ENCODE measurements at places on chromosomes 13 and 19. TPM values are rescaled to one million over a fixed set of nuclear protein-coding genes. Genes with fewer than 3 reads are reported as not detected.
A peak's percentile ranks its signal among the peaks of the same experiment; 100 is the strongest.

Gene ZNF582
- 10.1 TPM for total RNA-seq

Gene ZNF135
- total RNA-seq, result 10.0 TPM

Gene TECR
- total RNA-seq, result 68.9 TPM

DNA sequence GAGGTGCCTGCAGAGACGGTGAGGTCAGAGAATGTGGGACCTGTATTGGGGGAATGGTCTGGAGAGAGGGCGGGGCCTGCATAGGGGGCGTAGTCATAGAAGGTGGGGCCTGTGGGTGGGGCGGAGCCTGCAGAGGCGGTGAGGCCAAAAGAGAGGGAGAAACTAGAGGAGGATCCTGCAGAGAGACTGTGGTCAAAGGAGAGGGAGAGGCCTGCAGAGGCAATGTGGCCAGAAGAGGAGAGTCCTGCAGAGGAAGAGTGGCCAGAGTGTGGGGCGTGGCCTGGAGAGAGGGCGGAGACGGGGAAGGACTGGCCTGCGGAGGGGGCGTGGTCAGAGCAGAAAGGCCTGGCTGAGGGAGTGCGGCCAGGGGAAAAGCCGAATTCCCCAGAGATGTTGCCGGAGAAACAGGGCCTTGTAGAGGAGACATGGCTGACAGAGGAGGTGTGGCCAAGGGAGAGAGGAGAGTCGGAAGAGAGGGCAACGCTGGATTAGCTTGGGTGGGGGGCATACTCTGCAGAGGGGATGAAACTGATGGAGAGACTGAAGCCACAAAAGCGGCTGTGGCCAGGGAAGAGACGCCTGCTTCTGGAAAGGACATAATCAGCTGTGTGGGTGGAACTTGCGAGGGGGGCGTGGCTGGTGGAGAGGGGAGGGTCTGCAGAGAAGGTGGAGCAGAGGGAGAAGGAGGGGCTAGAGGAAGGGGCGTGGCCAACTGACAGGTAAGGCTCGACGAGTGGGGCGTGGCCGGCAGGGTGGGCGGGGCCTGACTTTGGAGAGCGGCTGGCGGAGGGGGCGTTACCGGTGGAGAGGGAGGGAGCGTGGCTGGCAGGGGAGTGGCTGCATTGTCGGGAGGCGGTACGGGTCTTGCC is 2.5 kb downstream of the PRR36 start:
- H3K27me3 ChIP-seq, result no peaks in the 10 kb centered on the region
- peak; percentile 84 for DNase-seq
- H3K27ac ChIP-seq, result no peak overlapping the region
- peaks cover 50% of the 10 kb centered on the region for H3K4me1 ChIP-seq

- H3K27me3 ChIP-seq, result no peaks in the 10 kb centered on the region
- peak; percentile 16 for DNase-seq
- peaks cover 30% of the 10 kb centered on the region for H3K4me1 ChIP-seq
- no peak overlapping the region for H3K27ac ChIP-seq
- no peak overlapping the region for H3K4me3 ChIP-seq
- H3K36me3 ChIP-seq, result no peaks in the 10 kb centered on the region
Measured at GRCh38 chr19:38739440-38740256, 4.6 kb downstream of the CAPN12 start.

GRCh38 chr13:105466376-105466775 is 1069.1 kb downstream of the EFNB2 start:
- no peaks in the 10 kb centered on the region for H3K36me3 ChIP-seq
- no peaks in the 10 kb centered on the region for H3K4me1 ChIP-seq
- H3K27ac ChIP-seq, result no peak overlapping the region
- H3K27me3 ChIP-seq, result no peaks in the 10 kb centered on the region
- DNase-seq, result no peak

GRCh38 chr19:56837492-56838023 is 3.0 kb downstream of the PEG3 start:
- no peaks in the 10 kb centered on the region for H3K36me3 ChIP-seq
- peaks cover 10% of the 10 kb centered on the region for H3K4me1 ChIP-seq
- H3K27ac ChIP-seq, result no peak overlapping the region
- no peak overlapping the region for H3K4me3 ChIP-seq

DNA sequence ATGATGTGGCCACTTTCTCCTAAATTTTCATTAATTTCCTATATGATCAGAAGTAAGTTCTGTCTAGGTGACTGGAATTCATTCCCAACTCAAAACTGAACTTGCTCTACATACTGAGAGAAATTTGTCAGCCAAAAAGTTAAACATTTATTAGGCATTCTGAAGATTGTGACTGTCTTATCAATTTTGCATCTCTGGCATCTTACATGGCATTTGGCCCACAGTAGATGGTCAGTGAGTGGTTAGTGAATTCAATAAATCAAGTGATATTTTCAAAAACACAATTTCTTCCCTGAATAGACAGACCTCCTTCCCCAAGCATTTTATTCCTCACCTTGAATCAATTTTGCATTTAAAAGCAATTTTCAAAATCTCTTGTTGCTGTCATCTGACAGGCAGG is 363.2 kb upstream of the NBEA start:
- H3K27ac ChIP-seq, result no peak overlapping the region
- no peaks in the 10 kb centered on the region for H3K36me3 ChIP-seq
- no peak overlapping the region for H3K4me3 ChIP-seq
- no peaks in the 10 kb centered on the region for H3K27me3 ChIP-seq

DNA sequence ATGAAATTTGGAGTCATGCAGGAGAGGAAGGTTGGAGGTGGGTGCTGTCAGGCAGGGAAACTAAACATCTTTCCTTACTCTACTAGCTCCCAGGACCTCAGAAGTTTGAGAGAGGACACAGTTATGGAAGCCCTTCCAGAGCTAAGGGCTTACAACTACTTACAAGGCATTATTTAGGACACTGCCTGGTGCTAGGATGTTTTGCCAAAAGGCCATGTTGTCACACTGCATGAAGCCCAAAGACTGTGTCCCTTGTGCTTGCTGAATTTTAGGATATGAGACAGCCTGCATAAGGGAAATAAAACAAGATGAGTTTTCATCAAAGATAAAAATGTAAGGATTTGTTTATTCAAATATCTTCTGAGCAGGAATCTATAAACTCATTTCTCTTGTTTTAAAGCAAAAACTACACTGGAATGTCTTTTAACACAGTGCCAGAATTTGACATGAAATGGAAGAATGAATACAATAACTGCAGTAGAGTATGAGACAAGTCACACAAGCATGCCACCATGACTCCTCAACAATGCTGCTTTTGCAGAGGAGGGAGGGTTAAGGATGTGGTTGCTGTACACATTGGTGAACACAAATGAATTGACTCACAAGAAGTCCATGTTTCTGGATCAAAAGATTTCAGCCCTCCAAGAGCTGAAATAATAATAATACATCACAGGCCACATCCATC is 258.4 kb downstream of the SPRY2 start:
- no peak for DNase-seq
- no peak overlapping the region for H3K27ac ChIP-seq
- no peaks in the 10 kb centered on the region for H3K36me3 ChIP-seq
- H3K4me3 ChIP-seq, result no peak overlapping the region
